Fibroblast of skin of scalp (primary cell): ENCODE measurements at places on chromosomes 4 and X.

DNA sequence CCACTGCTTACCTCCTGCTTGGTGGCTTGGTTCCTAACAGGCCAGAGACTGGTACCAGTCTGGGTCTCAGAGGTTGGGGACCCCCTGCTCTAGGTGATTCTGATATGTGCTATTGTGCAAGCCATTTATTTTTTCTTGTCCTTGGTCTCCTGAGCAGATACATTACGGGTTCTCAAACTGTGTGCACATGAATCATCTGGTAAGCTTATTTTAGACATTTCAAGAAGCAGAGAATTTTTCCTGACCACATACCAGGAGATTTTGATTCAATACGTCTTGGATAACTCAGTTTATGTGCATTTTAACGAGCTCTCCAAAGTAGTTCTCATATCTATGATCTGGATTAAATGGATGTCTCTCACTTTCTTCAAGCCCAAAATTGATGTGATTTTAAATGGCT is 77.2 kb downstream of the FHIP1A start:
- DNase-seq: peak; percentile 69

- no peak for DNase-seq
These were observed 38.1 kb downstream of the LAMTOR3 start for GRCh38 chr4:99856166-99856565.

DNA sequence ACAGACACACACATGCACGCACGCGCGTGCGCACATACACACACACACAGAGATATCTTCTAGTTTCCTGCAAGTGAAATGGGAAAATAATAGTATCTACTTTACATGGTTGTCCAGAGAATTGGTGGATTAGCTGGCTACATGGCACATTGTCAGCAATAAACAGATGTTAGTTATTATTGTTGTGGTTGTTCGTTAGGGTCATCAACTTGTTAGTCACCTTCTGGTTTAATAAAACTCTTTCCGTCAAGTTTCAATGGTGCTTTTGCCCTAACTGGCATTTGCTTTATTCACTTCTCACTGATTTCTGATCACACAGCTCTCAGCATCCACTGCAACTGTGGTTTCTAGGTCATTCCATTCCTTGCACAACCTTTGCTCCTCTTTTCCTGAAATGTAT is 25.4 kb upstream of the RASL11B start:
- DNase-seq: peak; percentile 10

- no peak for DNase-seq
These were observed 238.5 kb downstream of the PRDM5 start for GRCh38 chr4:120683897-120684540.

GRCh38 chrX:618761-619450 is 11.7 kb upstream of the SHOX start:
- no peak for DNase-seq
